ENCODE measurements at places on chromosomes 16 and 17.

- DNase-seq = no peak
Measured at GRCh38 chr16:11428623-11428953, 83.3 kb downstream of the RMI2 start.

DNA sequence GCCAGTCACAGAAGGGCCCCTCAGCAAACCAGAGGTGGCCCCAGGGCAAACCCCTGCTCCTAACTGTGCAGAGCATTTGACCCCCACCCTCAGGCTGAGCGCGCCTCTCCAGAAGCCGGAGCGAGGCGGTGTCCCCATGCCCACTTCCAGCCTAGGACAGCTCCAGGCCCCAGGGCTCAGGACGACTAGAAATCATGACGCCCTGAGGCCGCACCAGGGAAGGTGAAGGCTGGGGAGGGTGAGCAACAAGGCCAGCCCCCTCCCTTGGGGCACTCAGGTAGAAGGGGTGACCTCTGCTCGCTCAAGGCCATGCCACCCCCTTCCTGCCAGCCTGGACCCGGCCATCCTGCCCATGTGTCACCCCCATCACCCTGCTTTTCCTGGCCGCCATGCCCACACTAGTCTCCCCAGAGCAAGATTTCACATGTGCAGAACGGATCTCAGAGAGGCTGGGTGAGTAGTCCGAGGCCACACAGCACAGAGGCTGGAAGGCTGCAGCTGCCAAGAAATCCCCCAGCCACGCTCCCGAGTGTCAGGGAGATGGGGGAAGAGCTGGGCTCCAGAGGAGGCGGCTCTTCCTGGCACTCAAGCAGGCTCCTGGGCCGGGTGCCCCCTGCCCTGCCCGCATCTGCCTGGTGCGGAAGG lies 2.1 kb upstream of the PVALEF start:
- DNase-seq = no peak

DNA sequence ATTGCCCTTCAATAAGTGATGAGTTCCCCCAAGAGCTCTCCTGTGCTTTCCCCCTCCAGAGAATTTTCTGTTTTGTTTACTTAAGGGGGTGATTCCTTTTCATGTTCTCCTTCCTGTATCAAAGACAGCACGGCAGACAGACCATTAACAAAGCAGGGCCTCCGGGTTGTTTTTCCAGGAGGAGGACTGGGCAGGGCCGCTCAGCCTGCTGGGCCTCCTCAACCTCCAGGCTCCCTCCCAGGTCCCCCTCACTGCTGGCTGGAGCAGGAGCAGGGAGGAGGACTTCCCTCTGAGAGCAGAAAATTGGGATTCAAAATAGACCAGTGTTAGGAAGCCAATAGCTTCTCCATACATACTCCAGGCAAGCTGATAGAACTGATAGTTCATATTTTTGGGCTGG lies 20.4 kb downstream of the SDK2 start:
- DNase-seq = no peak

DNA sequence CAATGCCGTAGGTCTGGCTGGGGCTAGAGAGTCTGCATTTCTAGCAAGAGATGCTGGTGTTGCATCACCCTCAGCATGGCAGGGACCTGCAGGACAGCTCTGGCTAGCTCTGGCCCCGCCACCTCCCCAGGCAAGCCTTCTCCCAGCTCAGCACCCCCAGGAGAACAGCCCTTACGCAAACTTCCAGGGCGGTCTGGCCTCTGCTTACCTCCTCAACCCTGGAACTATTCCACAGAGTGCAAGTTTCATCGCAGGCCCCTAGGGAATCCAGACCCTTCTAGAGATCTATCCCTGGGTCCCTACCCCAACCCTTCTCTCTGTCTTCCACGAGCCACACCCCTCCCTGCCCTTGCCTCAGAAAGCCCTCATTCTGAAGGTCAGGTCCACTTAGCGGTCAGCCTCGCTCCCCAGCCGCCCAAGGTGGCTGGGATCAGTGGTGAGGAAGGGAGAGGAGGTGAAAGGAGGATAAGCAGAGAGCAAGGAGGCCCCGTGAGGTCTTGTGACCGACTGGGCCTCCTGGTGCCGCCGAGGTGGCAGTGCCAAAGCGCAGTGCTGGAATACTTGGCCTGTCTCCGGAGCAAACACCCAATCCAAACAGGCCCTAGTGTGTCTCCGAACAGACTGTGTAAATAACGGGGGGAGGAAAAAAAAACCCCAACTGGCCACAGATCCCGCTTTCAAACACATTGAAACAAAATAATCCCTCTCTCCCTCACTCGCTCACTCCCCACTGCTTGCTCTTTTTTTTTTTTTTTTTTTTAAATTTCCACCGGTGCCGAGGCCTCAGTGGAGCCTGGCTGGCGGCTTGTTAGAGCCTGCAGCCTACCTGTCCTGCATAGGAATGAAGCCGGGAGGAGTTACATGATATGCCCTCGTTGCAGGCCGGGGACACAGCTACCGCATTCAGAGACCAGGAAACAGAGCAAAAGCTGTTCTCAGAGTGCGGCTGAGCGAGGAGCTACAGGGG lies 380.9 kb downstream of the SOX9 start:
- DNase-seq = no peak

DNA sequence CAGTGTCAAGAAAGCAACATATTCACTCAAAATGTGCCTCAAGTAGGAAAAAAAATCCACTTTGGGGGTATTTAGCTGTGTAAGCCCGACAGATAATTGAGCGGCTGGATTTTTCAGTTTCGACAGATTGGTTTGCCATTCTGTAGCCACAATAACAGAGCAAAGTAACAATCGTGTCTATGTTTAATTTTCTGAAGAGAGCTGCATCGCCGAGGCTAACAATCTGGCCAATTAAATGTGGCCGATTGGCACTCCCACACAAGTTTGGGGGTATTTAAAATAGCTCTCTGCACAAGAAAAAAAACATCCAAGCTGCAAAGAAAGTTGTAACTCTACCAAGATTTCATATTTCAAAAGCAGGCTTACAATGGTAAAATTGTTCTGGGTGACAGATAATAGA lies 99.7 kb upstream of the CDH13 start:
- DNase-seq = no peak

DNA sequence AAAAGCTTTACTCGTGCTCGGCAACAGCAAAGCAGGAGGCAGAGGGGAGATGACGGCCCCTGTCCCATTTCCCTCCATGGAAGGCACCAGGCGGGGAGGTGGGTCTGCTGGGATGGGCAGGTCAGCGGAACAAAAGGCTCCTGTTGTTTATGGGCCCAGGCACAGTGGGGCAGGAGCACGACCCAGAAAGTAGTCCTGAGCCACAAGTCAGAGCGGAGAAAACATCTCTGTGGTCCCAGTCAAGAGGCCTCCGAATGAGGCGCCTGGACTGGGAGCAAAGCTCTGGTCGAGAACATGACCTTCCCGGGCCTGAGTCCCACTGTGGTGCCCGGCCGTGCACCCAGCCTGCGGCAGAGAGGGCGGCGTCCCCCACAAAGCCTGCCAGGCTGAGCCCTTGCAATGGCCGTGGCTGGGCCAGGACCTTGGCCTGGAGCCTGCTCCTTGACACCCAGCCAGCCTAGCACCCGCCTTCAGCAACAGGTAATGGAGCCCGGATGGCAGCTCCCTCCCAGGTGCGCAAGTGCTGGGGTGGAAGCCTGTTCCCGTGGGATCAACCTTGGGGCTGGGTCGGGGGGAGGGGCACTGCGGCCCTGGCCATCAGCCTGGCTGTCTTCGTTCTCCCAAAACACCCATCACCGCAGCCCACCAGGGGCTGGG lies 3.6 kb downstream of the RFNG start:
- no peak for DNase-seq

GRCh38 chr17:47714773-47715396 lies 18.2 kb upstream of the TBX21 start:
- DNase-seq = no peak

- DNase-seq = peak; percentile 49
Measured at GRCh38 chr16:30761427-30761927, 385 bp downstream of the CFAP119 start.

GRCh38 chr16:3029491-3030221 lies 5.8 kb downstream of the THOC6 start:
- DNase-seq = peak; percentile 53

GRCh38 chr17:61291451-61292285 lies 108.0 kb upstream of the TBX2 start:
- no peak for DNase-seq

- DNase-seq = no peak
Measured at GRCh38 chr17:79188048-79188447, 113.4 kb downstream of the ENGASE start.

DNA sequence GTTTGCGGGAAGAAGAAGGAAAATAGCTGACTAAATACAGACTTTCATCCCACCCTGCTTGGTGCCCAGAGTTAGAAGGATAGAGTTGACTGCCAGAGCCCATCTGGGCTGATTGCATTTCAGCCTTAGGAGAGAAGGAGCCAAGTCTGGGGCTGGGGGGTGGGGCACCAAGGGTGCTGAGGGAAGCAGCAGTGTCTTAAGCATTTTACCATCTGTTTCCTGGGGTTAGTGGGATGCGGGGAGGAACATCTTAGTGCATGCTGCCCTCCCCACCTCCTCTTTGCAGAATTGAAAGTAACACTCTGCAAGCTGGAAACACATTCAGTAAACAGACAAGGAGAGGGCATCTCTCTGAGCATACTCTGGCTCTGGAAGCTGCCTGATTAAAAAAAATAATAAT lies 1.5 kb upstream of the ARL5C start:
- DNase-seq = no peak

GRCh38 chr17:67467500-67468455 lies 90.7 kb downstream of the PITPNC1 start:
- DNase-seq = no peak

Measured in activated naive CD4-positive, alpha-beta T cell treated with Interleukin-2 at 50 U/mL for 16 hours (primary cell).